ENCODE measurements at places on chromosomes 4 and X.

- DNase-seq, result no peak
These were observed 9.1 kb downstream of the OCRL start for GRCh38 chrX:129549124-129549523.

DNA sequence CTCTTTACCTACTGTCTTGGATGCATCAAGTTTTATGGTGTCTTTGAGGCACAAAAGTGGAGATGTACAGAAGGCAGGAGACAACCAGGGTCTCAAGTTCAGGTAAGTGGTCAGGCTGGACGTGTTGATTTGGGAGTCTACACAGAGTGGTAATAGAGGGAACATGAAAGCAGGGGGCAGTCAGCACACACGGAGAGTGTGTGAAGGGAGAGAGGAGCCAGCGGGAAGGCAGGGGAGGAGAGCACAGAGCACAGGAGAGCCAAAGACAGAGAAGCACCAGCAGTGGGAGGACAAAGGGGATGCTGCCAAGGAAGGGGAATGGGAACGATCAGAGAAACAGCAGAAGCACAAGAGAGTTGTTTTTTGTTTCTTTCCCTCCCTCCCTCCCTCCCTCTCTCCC lies 32.9 kb downstream of the TMEM150C start:
- no peak for DNase-seq

- no peak for DNase-seq
These were observed 108.4 kb upstream of the DIPK2B start for GRCh38 chrX:45309096-45309495.

GRCh38 chrX:103927030-103927429 lies 35.4 kb upstream of the TMSB15B start:
- no peak for DNase-seq

GRCh38 chr4:22884157-22884556 lies 191.4 kb downstream of the GBA3 start:
- DNase-seq, result no peak

DNA sequence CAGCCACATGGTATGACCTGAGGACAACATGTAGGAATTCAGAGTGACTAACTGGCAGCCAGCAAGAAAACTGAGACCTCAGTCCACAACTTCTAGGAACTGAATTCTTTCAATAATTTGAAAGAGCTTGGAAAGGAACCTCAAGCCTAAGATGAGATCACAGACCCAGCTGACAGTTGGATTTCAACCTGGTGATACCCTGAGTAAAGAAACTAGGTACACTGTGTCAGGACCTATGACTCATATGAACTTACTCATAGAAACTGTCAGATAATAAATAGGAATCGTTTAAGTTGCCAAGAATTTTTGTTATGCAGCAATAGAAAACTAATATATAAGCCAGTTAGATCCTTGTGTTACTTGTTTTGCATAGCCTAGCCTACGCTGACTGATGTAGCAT lies 102.4 kb upstream of the DCAF12L1 start:
- DNase-seq, result no peak

GRCh38 chrX:97605271-97605670 lies 721.6 kb downstream of the RPA4 start:
- no peak for DNase-seq

DNA sequence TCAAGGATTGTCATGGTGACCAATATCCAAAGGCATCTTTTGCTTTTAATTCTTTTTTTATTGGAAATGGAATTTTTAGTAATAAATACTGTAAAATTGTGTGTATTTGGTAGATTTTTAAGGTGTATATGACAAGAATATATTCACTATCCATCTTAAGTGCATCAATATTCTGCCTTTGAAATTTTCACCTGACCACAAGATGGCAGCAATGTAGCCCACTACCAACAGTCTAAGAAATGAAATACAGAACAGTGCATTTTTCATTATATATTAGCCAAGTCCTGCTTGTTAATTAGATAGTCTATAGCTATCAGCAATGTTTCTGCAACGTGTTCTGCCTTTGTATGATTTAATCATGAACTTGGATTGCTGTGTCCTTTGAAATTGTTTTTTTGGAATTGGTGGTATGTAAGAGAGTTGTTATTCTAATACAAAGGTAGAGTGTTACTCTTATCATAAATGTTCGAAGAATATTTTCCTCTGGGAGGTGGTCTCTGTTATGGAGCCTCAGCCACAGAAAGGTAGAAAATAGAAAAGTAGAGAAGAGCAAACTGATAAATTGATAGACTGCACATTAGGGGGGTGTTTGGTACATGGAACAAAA lies 38.2 kb downstream of the HPGDS start:
- DNase-seq, result peak; percentile 13

DNA sequence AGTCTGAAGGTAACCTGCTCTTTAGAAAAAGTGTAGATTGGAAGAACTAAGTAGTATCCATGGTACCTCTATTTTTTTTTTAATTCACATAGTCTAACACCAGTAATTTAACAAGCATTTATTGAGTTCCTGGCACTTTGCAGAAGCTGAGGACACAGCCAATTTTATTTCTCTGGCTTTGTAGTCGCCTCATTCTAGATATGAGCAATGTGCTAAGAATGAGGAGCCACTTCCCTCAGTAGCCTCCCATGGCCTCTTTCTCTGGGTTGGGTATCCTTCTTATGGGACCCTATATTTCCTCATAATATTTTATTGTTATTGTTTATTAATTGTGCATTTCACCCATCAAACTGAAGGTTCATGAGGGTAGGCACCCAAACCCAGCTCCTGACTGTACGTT lies 67.6 kb downstream of the ENPEP start:
- DNase-seq, result peak; percentile 8

DNA sequence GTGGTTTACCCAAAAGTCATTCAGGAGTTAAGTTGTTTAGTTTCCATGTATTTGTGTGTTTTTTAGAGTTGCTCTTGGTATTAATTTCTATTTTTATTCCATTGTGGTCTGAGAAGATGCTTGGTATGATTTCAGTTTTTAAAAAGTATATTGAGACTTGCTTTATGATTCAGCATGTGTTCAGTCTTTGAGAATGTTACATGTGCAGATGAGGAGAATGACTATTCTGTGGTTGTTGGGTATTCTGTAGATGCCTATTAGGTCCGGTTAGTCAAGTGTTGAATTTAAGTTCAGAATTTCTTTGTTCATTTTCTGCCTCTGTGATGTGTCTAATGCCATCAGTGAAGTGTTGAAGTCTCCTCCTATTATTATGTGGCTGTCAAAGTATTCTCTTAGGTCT lies 249.4 kb downstream of the ARHGAP10 start:
- DNase-seq, result peak; percentile 25

DNA sequence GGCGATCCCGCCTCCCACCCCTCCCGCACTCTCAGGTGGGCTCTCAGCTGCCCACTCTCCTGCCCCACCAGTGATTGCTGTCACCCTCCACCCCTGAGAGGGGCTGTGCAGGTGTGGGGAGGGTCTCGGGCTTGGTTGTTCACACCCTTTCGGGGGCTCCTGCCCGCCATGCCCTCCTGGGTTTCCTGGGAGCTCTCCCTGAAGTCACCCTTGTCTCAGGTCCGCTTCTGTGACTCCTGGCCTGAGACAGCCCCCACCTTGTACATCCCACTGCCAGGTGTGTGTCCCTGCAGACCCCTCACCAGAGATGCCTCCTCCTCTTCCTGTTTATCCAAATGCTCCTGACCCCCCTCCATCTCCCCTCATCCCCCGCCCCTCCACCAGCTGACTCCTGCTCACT lies 37.8 kb downstream of the ADRA2C start:
- no peak for DNase-seq

- peak; percentile 16 for DNase-seq
These were observed 721 bp downstream of the FAM184B start for GRCh38 chr4:17780501-17781299.

DNA sequence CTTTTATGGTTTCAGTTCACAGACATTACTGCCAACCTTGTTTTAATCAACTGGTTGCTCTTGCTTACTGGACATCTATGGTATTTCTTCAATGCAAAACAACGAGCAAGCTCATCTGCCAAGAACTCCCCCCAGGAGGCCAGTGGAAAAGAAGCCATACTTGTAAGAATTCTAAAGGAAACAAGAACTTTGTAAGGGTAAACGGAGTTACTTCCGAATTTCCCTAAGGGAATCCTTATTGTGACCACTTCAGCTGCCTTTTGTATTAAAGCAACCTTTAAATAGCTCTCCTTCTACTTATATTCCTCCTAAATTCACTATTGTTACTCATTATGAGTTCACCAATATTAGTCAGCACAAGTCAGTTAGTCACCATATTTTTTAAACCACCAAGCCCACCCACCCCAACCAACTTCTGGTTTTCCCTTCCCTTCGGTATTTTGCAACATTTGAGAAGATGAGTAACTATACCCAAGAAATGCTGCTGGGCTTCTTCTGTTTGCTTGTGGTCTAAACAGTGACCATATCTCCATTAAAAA lies 602.8 kb upstream of the DIPK2B start:
- peak; percentile 76 for DNase-seq

DNA sequence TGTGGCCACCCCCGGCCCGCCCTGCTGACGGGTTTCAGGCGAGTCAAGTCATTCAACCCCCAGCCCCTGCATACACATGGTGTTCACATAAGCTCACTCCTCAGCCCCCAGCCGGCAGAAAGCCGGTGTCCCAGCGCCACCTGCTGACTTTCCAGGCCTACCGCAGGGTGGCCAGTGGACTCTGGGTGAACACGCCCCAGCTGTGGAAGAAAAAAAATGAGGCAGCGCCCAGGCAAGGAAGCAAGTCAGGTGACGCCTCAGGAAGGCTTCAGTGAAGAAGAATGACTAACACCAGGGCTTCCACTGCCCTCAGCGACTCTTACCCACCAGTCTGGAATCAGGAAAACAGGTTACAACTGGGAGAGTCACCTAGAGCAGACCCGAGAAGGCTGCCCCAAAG lies 15.8 kb downstream of the BCAP31 start:
- peak; percentile 64 for DNase-seq

DNA sequence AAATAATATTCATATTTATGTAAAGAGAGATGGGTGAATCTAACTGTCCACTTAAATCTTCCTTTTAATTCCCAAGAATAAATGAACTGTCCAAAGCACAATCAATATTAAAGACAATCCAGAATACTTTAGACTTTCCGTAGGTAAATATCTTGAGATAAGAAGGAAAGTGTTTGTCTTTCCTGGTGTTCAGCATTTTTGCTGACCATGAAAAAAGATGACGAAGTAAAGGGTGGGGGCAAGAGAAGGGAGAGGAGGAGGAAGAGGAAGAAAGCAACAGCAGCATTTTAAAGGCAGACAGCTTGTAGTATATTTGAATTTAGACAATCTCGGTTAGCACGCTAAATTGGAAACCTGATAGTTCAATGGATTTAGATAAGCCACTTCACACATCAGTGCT lies 498.2 kb downstream of the KCNIP4 start:
- no peak for DNase-seq

GRCh38 chrX:132435222-132435621 lies 53.6 kb downstream of the MBNL3 start:
- no peak for DNase-seq

DNA sequence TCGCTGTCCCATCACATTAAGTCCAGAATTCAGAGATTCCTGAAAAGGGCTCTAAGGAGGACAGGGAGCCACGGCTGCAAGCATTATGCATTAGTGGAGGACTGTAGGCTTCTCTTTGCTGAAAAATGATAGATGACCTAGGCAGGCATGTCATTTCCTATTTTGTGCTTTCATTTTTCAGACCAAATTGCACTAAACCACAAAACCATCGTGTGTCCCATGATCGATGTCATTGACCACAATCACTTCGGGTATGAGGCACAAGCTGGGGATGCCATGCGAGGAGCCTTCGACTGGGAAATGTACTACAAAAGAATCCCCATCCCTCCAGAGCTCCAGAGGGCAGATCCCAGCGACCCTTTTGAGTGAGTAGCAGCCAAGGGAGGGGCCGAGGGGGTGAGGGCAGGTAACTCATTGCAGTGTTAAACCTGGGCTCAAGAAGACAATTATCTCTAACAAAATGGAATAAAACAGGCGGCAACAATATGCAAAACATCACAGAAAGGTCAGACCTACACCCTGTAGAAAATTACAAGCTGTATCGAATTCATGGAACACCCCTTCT lies 355.2 kb upstream of the GALNT7 start:
- DNase-seq, result no peak

- DNase-seq, result no peak
These were observed 320.0 kb downstream of the IDS start for GRCh38 chrX:149185087-149185486.

DNA sequence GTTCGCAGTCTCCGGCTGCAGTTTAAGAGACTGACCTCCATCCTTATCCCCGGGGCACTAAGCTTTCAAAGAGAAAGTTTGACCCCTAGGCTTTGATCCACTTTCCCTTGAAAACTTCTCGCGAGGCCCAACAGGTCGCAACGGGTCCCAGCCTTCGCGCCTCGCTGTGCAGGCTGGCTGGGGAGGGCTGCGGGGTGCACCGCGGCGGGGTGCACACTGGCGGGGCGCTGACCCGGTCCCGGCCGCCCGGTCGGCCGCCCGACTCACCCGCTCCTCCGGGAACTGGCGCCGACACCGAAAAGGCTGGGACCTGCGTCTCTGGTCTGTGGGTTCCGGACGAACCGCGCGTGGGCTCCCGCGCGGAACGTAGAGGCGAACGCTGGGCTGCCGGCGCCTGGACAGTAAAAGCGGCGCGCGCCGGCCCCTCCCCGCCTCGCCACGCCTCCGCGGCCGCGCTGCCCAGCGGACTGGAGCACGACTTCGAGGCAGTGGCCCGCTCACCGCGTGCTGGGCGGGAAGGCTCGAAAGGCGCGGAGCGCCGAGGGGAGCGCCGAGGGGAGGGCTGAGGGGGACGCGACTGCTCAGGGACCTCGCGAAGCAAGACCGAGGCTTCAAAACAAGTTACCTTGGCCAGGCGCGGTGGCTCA lies at the start of gene TAF7L:
Gene TAF7L (minus strand): TSS at position 378 of the 647 bp plus-strand sequence. CDS start 3,791 bp downstream, outside the sequence.
- DNase-seq, result no peak

- no peak for DNase-seq
These were observed 92.1 kb downstream of the MAMLD1 start for GRCh38 chrX:150455215-150455608.

DNA sequence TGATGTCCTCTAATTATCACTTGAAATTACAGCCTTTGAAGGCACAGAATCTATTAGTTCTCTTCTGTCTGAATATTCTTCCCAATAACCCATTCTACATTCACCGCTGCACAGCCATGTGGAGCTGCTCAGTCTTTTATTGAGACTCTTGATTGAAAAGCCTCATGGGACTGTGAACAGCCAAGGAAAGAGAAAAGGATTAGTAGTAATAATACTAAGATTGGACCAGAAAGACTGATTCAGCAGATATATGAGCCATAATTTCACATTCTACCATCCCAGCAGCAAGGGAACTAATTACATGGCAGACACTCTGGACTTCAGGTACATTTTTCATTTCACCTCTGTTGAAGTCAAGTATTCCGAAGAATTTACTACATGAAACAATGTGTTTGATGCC lies 2471.7 kb downstream of the ARAP2 start:
- DNase-seq, result no peak

GRCh38 chr4:26361297-26361696 lies 40.5 kb downstream of the RBPJ start:
- DNase-seq, result no peak

Measured in AG08395 (cell line).